ENCODE measurements at places on chromosomes 11 and 22.

DNA sequence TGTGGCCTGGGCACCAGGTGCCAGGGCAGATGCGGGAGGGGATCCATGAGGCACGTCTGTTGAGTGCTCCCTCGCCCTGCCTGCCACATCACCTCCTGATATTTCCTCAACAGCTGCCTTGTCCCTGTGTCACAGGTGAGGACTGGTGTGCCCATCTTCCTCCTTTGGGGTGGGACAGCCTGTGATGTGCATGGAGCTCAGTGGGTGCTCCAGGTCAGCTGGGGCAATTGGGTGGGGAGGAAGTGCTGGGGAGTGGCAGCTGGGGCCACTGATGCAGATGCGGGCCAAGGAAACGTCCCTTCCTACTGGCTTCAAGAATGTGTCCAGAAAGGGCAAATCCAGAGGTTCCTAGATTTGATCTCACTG lies 83.6 kb downstream of the MORC2 start:
- DNase-seq, result no peak

- DNase-seq, result no peak
Observed at GRCh38 chr11:44858796-44859527, 91.7 kb downstream of the TP53I11 start.

DNA sequence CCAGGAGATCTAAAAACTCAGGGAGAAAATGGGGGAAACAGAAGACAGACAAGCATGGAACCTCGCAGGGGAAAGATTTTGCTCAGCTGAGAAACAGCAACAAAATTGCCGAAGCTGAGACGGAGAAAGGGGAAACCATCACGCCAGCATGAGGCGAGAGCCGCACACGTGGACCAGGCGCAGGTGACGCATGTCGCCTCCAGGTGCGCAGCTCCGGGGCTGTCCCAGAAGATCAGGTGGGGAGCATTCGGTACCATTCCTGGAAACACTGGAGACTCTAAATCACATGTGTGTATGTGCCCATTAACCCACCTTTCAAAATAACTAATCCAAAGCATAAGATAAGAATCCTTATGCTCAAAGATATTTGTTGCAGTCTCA lies 121.7 kb downstream of the BRD1 start:
- DNase-seq, result no peak

GRCh38 chr22:30265131-30265720 lies 1.4 kb downstream of the OSM start:
- no peak for DNase-seq

DNA sequence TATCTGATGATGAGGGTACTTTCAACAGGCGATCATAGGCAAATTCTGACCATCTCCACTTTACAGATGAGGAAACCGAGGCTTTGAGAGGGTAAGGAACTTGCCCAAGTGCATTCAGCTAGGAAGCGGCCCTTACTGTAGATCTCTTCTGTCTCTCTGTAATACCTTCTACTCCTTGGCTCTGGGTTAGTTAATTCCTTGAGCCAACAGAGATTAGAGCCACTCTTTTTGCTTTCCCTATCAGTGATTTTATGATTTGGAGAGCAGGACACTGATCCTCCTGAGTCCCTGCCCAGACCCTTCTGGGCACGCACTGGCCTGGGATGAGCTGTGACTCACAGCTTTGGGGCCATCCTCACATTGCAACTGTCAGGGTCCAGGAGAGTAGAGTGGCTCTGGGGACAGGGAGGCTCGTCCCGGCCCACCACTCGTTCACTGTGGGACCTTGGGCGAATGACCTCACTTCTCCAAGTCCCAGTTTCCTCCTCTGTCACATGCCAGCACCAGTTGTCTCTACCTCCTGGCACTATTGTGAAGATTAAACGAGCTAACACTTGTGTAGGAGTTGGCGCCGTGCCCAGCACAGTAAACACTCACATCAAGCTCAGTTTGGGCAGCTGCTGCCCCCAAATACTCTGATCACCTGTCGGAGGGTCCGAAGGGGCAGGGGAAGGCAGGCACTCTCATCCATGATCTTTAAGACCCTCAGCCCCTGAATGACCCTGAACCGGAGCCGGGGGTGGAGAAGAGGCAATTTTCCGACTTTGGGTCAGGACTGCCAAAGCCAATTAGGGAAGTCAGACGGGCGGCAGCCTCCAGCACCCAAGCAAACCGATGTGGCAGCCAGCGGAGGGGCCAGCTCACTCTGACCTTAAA lies 235.0 kb downstream of the MIAT start:
- DNase-seq, result no peak
